ENCODE measurements at places on chromosomes 1 and 21.

DNA sequence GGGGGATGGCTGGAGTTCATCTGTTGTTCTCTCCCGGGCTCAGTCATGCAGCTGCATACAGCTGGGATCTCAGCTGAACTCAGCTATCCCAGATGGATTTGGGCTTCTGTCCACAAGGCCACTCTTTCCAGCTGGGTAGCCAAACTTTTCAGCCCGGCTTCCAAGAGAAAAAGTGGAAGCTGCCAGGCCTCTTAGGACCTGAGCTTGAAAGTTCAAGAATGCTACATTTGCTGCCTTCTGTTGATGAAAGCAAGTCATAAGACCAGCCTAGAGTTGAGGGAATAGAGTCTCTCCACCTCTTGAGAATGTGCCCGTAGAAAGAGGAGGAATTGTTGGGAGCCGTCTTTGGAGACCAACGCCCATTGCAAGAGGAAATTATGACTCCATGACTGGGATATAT lies 95.3 kb downstream of the C1orf21 start:
- H3K4me1 ChIP-seq: peaks cover 75% of the 10 kb centered on the region
- DNase-seq: peak; percentile 87
- H3K4me3 ChIP-seq: no peak overlapping the region
- H3K27me3 ChIP-seq: no peaks in the 10 kb centered on the region
- H3K27ac ChIP-seq: peak overlapping the region; percentile 63

DNA sequence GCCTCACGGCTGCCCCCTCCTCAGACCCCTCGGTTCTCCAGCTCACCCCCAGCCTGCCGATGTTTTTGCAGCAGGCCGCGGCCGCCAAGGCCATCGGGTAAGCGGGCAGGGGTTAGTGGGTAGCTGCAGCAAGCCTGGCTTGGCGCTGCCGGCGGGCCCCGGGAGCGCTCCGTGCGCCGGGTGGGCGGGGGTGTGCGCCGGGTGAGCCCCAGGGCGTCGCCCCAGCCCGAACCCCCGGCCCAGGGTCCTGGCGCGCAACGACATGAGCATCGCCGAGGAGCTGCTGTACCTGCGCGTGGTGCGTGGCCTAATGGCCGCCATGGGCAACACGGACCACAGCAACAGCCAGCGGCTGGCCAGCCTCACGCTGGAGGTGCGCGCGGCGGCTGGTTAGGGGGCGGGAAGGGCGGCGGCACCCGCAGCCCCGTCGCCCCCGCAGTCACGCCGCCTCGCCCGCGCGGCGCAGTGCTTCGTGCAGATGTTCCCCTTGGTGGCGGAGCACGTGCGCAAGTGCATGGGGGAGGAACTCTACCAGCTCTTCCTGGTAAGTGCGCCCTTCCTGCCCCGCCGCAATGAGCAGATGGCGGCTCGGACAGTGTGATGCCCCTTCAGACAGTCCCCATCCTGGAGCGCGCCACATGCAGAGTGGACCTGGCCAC lies 6.5 kb downstream of the RNU5D-1 start:
- H3K4me3 ChIP-seq: no peak overlapping the region
- no peaks in the 10 kb centered on the region for H3K36me3 ChIP-seq
- no peak overlapping the region for H3K27ac ChIP-seq
- DNase-seq: no peak

DNA sequence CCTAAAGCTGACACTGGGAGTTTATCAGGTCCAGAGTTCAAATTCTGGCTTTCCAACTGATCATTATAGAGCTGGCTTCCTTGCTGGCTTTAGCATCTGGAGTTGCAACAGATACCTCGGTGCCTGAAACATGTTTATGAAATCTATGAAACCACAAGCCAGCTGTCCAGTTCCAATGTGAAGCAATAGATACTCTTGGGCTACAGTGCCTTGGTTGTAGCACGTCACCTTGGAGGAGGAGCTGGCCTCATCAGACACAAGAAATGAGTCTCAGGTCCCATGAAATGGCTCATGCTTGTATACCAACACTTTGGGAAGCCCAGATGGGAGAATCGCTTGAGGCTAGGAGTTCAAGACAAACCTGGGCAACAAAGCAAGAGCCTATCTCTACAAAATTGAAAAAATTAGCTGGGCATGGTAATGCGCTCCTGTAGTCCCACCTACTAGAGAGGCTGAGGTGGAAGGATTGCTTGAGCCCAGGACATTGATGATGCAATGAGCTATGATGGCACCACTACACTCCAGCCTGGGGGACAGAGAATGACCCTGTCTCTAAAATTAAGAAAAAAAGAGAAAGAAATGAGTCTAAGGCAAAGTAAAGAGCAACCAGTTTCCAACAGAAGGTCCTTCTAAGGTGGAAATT lies 132.5 kb upstream of the ZNF648 start:
- peaks cover 7% of the 10 kb centered on the region for H3K4me1 ChIP-seq
- no peaks in the 10 kb centered on the region for H3K36me3 ChIP-seq
- H3K27me3 ChIP-seq: no peaks in the 10 kb centered on the region

DNA sequence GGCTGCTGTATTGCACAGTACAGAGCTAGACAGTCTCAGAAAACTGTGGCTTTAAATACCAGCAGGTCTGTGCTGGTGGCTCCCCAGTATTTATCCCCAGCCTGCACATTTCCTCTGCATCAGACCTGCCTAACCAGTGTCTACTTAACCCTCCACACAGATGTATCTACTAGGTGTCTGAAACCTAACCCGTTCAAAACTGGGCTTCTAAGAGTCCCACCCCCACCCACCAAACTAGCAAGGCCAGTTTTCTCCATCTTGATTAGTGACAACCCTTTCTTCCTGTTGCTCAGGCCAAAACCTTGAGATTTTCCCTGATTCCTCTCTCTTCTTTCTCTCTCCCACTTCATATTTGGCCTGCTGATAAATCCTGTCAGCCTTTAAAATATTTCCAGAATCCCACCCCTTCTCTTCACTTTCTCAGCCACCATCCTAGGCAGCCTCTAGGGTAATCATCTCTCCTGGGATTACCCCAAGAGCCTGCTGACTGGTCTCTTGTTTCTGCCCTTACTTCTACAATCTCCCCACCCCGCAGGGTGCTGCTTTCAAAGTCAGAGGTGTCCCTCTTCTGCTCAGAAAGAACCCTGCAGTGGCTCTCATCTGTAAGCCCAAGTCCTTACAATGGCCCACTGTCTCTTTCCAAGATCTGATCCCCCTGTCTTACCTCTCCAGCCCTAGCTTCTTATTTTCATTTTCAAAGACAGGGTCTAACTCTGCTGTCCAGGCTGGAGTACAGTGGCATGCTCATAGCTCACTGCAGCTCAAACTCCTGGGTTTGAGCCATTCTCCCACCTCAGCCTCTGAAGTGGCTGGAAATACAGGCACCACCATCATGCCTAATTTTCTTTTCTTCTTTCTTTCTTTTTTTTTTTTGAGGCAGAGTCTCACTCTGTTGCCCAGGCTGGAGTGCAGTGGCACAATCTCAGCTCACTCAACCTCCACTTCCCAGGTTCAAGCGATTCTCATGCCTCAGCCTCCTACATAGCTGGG lies 45.2 kb downstream of the H3-3A start:
- H3K36me3 ChIP-seq: no peaks in the 10 kb centered on the region
- H3K4me3 ChIP-seq: no peak overlapping the region
- H3K27me3 ChIP-seq: no peaks in the 10 kb centered on the region

DNA sequence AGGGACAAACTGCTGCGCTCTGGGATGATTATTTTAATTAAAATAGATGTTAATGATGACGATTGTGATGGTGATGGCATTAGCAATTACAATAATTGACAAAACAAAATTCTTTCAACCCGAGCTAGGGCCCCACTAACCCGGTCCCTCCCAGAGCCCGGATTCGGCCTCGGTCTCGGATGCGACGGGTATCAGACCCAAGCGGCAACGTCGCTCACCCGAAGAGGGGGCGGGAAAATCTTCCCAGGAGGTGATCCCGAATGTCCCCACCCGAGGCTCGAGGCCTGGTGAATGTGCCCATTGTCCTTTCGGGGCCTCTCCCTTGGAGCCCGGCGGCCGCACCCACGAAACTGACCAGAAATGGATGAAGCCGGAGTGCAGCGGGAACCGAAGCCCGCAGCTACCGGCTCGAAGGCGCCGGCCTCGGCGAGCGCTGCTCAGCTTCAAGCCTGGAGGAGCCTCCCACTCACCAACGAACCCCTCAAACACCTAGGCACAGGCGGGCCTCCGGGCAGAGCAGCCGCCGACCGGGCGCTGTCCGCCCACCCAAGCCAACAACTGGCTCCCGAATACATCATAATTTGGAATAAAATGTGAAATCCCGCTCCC lies 1.2 kb downstream of the TAL1 start:
- peak overlapping the region; percentile 57 for H3K4me3 ChIP-seq
- H3K27ac ChIP-seq: peak overlapping the region; percentile 78
- peaks cover 64% of the 10 kb centered on the region for H3K27me3 ChIP-seq
- no peak for DNase-seq

Measured in heart left ventricle (tissue), 16 donors.